ENCODE measurements at places on chromosomes 16 and 17. TPM values are rescaled to one million over a fixed set of nuclear protein-coding genes. Genes with fewer than 3 reads are reported as not detected.

- H3K36me3 ChIP-seq: no peaks in the 10 kb centered on the region
- no peak for DNase-seq
Observed at GRCh38 chr16:49260253-49260652, 21.4 kb downstream of the CBLN1 start.

GRCh38 chr17:55266051-55266957, 1.5 kb downstream of the HLF start:
- peaks cover 2% of the 10 kb centered on the region for H3K27me3 ChIP-seq
- DNase-seq: peak; percentile 22
- H3K4me1 ChIP-seq: peaks cover 29% of the 10 kb centered on the region

- DNase-seq: no peak
- no peak overlapping the region for H3K27ac ChIP-seq
- peaks cover 32% of the 10 kb centered on the region for H3K4me1 ChIP-seq
Observed at GRCh38 chr16:88807142-88807625, 3.6 kb downstream of the CDT1 start.

- no peak overlapping the region for H3K4me3 ChIP-seq
- no peak overlapping the region for H3K27ac ChIP-seq
- peaks cover 2% of the 10 kb centered on the region for H3K36me3 ChIP-seq
- no peaks in the 10 kb centered on the region for H3K4me1 ChIP-seq
- no peaks in the 10 kb centered on the region for H3K27me3 ChIP-seq
Observed at GRCh38 chr16:87757841-87758426, 7.9 kb downstream of the KLHDC4 start.

- no peak for DNase-seq
- no peak overlapping the region for H3K4me3 ChIP-seq
- no peaks in the 10 kb centered on the region for H3K4me1 ChIP-seq
- H3K36me3 ChIP-seq: no peaks in the 10 kb centered on the region
- no peaks in the 10 kb centered on the region for H3K27me3 ChIP-seq
Observed at GRCh38 chr17:9934331-9934730, 29.3 kb upstream of the RCVRN start.

The IL21R gene
- 28.5 TPM for total RNA-seq

DNA sequence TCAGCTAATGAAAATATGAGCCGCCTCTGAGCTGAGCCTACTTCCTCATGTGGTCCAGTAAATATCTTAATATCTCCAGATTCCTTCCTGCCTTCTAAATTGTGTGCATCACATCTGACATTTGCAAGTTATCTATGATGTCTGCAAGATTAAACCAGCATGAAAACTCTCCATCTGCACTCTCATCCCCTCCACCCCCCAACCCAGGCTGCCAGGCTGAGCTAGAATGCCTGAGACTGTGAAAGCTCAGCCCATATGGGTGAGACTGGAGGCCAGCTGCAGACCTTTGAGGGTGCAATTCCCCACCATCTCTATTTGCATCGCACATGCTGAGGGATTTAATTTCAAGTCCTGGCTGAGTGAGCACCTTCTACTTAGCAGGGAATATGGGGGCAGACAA, 82.8 kb downstream of the ASIC2 start:
- H3K27me3 ChIP-seq: no peaks in the 10 kb centered on the region
- no peak overlapping the region for H3K27ac ChIP-seq
- H3K4me3 ChIP-seq: no peak overlapping the region
- H3K4me1 ChIP-seq: no peaks in the 10 kb centered on the region

The CCDC182 gene
- total RNA-seq: not detected

DNA sequence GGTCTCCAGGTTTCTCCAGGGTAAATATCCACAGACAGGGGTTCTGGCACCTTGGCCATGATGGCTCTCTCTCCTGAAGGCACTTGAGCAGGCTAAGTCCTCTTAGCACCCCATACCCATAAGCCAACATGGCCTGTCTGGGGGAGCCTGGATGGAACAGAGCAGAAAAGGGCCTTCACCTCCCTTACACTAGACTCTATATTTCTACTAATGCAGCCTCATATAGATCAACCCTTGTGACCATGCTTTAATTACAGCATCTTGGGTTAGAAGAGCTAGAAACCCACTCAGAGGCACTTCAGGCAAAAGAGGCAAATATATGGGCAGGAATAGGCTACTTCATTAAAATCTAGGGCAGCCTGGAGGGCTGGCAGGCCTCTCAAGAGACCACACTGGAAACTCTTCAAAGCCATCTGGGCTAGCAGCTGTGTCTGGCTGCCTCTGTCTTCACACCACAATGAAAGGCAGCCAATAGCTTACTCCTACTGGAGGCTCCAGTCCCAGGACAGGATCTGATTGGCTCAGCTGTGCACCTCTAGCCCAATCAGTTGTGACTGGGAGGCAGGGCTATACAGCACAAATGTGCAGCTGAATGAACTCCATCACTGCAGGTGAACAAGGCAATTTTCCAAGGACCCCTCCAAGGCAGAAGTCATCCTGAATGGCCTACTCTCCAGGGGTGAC, 4.7 kb upstream of the CDT1 start:
- H3K27ac ChIP-seq: no peak overlapping the region
- peaks cover 46% of the 10 kb centered on the region for H3K4me1 ChIP-seq
- H3K36me3 ChIP-seq: no peaks in the 10 kb centered on the region
- no peak for DNase-seq
- H3K27me3 ChIP-seq: no peaks in the 10 kb centered on the region

The CMTM4 gene
- total RNA-seq: 0.59 TPM

GRCh38 chr16:79276501-79276900, 324.0 kb downstream of the MAF start:
- no peak overlapping the region for H3K4me3 ChIP-seq
- no peaks in the 10 kb centered on the region for H3K36me3 ChIP-seq

The MYL11 gene
- total RNA-seq: not detected

GRCh38 chr16:53356478-53357207, 77.6 kb upstream of the RBL2 start:
- no peaks in the 10 kb centered on the region for H3K36me3 ChIP-seq
- H3K27ac ChIP-seq: no peak overlapping the region
- no peak overlapping the region for H3K4me3 ChIP-seq
- DNase-seq: no peak
- peaks cover 4% of the 10 kb centered on the region for H3K4me1 ChIP-seq
- no peaks in the 10 kb centered on the region for H3K27me3 ChIP-seq

The RRAD gene
- 0.80 TPM for total RNA-seq

DNA sequence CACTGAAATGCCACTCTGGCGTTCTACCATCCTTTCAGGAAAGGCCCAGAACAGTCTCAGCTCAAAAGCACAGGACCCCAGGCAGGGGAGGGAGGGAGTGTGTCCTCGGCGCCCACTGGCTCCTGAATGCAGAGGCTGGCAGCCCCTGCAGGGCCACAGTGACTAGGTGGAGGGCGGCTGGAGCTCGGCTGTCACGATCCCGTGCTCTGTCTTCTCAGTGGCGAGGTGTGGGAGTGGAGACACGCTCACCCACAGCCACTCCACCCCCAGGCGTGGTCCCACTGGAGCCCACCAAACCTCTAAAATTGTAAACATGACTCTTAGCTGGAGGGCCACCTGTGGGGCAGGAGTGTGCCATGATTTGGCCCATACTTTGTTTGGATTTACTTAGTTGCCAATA, 16.4 kb upstream of the FASN start:
- H3K27me3 ChIP-seq: no peaks in the 10 kb centered on the region
- DNase-seq: no peak

The TP53TG3D gene
- not detected for total RNA-seq

- H3K27me3 ChIP-seq: no peaks in the 10 kb centered on the region
- H3K36me3 ChIP-seq: peaks cover 63% of the 10 kb centered on the region
- no peak overlapping the region for H3K27ac ChIP-seq
- no peak overlapping the region for H3K4me3 ChIP-seq
- DNase-seq: no peak
- no peaks in the 10 kb centered on the region for H3K4me1 ChIP-seq
Observed at GRCh38 chr17:62580947-62581346, 46.5 kb upstream of the MRC2 start.

The C16orf92 gene
- total RNA-seq: not detected

DNA sequence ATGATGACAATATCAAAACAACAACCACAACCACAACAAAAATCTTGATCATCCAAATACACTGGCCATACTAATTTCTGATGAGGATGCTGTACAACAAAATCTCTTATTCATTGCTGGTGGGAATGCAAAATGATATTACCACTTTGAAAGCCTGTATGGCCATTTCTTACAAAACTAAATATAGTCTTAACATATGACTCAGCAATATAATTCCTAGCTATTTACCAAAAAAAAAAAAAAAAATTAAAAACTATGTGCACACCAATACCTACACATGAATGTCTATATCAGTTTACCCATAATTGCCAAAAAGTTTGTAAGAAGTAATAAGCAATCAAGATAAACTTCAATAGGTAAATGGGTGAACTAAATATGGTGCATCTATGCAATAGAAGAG, 1379.7 kb downstream of the CDH11 start:
- no peak overlapping the region for H3K4me3 ChIP-seq
- H3K4me1 ChIP-seq: no peaks in the 10 kb centered on the region
- no peaks in the 10 kb centered on the region for H3K27me3 ChIP-seq
- no peak overlapping the region for H3K27ac ChIP-seq
- no peak for DNase-seq

Measured in B cell (primary cell).